ENCODE measurements at places on chromosomes 1 and 21. TPM values are rescaled to one million over a fixed set of nuclear protein-coding genes. Genes with fewer than 3 reads are reported as not detected.

DNA sequence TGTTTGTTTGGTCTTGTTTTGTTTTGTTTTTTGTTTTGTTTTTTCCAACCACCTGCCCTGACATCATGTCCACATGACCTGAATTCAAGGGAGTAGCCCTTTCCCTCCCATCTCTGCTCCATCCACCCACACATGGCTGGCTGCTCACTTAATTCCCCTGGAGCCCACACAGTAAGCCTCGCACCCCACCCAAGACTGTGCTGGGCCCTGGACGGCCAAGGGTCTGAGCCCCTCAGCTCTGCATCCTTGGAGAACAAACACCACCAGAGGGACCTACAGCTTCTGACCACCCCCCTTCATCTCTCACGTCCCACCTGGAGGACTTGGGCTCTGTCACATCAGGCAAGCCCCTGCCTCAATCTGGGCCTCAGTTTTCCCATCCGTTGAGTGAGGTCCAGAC lies 39.1 kb downstream of the MATN1 start:
- DNase-seq: no peak

DNA sequence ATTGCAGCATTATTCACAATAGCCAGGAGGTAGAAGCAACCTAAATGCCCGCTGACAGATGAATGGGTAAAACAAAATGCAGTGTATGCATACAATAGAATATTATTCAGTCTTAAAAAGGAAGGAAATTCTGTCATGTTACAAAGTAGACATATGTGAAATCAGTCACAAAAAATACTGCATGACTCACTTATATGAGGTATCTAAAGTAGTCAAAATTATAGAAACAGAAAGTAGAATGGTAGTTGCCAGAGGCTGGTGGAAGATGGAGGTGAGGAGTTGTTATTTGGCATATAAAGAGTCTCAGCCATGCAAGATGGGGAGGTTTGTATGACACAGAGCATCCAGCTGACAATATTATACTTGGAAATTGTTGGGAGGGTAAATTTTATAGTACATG lies 43.0 kb upstream of the EGLN1 start:
- DNase-seq: no peak

GRCh38 chr1:207393610-207394009 lies 60.5 kb upstream of the CR2 start:
- peak; percentile 91 for DNase-seq

DNA sequence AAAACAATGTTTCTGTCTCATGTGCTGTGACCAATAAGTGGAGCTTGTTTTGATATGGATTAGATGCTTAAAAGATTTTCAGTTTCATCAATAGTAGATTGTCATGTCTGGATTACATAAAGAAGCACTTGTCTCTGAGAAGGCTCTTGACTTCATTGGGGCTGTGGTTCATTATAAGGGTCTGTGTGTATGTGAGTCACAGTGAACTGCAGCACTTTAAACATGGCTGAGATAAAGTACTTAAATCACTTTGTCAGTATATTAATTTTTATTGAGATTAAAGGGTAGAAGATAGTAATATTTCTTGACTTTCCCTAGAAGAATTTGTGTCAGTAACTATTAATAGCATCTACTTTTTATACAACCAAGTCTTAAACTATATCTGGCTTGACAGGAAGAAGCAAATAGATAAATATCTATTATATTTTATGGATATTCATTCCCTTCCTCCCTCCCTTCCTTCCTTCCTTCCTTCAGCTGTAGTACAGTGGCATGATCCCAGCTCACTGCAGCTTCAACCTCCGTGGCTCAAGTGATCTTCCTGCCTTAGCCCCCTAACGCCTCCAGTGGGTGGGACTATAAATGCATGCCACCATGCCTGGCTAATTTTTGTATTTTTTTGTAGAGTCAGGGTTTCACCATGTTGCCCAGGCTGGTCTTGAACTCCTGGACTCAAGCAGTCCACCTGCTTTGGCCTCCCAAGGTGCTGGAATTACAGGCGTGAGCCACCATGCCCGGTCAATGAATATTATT lies 48.8 kb downstream of the ZFYVE9 start:
- DNase-seq: peak; percentile 23

GRCh38 chr1:243601720-243602119 lies 248.3 kb downstream of the AKT3 start:
- no peak for DNase-seq

DNA sequence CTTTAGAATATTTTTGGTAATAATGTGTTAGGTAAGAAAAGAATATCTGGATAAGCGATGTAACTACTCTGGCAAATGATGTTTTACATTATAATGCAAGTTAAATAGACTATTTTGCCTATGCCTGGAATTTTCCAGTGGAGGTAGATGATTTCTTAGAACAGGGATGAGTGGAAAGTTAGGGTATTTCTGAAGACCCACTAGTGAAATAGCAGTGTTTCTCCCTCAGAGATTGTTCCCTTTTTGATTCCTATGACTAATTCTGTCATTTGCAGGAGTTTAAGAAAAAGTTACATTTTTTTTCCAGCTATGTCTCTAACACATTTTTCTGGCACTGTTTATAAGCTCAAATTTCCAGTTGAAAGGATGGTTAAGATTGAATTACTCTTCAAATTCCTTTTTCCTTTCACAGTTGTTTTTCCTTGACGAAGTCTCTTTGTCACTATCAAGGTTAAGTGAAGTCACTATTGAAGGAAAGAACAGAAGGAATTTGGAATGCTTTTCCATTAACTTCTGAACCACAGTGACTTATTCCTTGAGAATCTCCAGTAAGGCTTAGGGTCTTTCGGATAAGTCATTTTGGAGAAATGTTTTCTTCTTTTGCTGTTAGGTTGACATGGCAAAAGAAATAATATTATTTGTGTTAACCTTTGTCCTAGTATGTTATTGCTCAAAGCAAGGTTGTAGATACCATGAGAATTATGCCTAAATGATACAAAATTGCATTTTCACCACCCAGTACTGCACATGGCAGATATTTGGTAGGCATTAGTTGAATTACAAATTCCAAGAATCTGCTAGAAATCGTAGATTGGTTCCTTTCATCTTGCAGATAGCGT lies 42.9 kb upstream of the ZNF326 start:
- no peak for DNase-seq

- no peak for DNase-seq
These were observed 19.5 kb downstream of the IFFO2 start for GRCh38 chr1:18936814-18937481.

- DNase-seq: peak; percentile 33
These were observed 8.8 kb upstream of the RNPC3 start for GRCh38 chr1:103516693-103517092.

DNA sequence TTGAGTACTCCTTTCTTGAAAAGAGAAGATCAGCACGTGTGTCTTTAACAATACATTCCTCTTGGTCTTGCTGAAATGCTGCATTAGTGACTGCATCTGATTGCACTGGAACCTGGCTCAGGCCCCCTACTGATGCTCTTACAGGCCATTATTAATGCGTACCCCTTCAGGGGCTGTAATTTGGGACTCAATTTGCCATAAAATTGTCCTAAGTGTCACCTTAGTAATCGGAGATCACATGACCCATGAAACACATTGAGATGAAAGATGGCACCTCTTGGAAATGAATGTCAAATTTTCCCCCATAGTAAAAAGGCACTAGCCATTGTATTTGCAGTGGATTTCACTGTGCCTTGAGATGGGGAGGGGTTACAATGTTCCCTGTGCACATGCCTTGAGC lies 563.3 kb downstream of the KIF26B start:
- no peak for DNase-seq

GRCh38 chr21:24339406-24339805 lies 1267.9 kb downstream of the MRPL39 start:
- DNase-seq: no peak

- peak; percentile 78 for DNase-seq
These were observed 6.9 kb upstream of the GPATCH4 start for GRCh38 chr1:156608036-156608674.

- no peak for DNase-seq
These were observed 158.3 kb upstream of the CACNA1E start for GRCh38 chr1:181324797-181325616.

GRCh38 chr1:202642619-202643291 lies 67.5 kb downstream of the SYT2 start:
- DNase-seq: no peak

DNA sequence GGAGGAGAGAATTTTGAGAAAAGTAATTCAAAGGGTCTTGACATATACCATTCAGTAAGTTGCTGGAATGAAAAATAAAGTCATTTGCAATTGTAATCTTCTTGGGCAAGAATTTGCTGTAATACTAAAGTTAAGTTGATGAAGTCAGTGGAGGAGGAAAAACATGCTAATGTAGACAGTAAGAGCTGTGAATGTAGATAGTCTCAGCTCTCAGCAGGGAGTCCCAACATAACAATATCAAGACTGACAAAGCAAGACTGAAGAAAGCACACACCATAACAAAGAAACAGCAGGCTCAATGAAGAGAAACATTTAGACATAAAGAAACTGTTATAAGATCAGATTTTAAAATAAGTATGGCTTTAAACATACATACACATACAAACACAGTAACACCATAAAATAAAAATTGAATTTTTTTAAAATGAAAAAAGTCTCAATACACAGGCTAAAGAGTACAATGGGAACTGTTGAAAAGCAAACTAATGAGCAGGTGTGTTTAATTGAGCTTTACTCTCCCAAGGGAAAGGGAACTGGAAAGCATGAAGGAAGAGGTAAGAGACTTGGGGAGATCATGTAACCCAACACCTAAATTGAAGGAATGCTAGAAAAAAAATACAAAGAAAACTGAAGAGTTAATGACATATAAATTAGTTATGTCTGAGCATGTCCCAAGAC lies 336.3 kb upstream of the NCAM2 start:
- DNase-seq: no peak

The LAPTM5 gene
- polyA plus RNA-seq: 83.4 TPM
